ENCODE measurements at places on chromosomes 1 and 21.

GRCh38 chr1:114250683-114251572, 97.3 kb upstream of the SYT6 start:
- DNase-seq, result no peak

DNA sequence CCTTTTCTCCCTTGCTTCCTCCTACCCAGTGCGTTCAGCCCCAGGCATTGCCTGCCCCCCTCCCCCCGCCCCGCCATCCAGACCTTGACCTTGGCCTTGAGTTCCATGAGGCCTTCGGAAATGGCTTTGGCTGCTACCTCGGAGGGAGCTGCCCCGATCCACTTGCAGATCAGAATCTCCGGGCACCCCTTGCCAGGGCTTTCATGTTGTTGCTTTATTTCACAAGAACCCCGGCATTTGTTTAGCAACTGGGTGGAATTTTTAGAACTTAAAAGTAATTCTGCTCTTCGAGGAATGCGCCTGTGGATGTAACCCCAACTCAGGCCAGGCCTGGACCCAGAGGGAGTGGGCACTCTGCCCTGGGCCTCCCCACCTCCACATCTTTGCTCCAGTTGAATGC, 154.1 kb upstream of the TMEM51 start:
- no peak for DNase-seq

GRCh38 chr1:186717286-186717685, 37.1 kb upstream of the PTGS2 start:
- DNase-seq, result no peak

GRCh38 chr1:24751833-24752232, 6.6 kb downstream of the CLIC4 start:
- DNase-seq, result no peak

- no peak for DNase-seq
These were observed 26.1 kb downstream of the METTL13 start for GRCh38 chr1:171807556-171807955.

DNA sequence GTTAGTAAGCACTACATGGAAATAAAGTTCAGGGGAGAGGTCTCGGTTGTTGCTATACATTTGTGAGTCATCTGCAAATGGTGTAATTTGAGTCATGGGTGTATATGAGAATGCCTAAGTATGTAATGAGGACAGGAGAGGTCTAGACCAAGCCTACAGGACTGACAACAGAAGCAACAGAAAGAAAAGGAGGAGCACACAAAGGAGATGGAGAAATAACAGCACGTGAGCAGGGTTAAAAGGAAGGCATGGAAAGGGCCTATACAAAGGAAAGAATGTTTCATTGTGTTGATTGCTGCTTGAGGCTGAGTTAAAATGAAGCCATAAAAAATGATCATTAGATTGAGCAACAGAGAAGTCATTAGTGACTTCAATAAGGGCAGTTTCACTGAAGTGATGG, 28.0 kb upstream of the PRKAA2 start:
- DNase-seq, result no peak

GRCh38 chr21:42047821-42048613, 23.1 kb upstream of the UMODL1 start:
- no peak for DNase-seq

DNA sequence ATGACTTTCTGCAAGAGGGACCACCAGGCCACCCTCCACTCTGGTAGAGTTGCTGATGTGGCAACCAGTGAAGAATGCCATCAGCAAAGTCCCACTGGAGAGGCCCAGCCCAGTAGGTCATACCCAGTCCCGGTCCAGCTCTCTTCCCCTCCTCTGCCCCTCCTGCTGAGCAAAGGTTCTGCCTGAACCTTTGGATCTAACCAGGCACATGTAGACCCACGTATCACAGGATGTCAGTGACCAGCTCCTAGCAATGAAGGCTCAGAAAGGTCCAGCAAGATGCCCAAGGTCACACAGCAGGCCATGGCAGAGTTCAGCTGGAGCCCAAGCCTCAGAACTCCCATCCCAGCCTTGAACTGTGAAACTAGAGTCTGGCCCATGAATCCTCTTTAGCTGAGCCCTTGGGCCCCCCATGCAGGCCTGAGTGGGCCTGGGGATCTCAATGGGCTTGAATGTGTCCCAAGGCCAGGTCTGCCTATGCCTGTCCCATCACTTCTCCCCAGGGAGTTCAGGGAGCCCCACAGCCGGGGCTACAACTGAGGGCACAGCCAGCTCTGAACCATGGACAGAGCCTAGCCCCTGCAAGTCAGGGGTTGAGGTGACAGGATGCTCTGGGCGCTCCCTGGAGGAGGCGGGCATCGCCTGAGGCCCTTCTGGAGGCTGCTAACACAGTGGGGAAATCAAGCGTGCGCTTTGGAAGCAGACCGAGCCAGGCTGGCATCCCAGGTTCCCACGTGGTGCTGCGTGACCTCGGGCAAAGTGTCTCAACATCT, 21.4 kb upstream of the PADI1 start:
- no peak for DNase-seq

DNA sequence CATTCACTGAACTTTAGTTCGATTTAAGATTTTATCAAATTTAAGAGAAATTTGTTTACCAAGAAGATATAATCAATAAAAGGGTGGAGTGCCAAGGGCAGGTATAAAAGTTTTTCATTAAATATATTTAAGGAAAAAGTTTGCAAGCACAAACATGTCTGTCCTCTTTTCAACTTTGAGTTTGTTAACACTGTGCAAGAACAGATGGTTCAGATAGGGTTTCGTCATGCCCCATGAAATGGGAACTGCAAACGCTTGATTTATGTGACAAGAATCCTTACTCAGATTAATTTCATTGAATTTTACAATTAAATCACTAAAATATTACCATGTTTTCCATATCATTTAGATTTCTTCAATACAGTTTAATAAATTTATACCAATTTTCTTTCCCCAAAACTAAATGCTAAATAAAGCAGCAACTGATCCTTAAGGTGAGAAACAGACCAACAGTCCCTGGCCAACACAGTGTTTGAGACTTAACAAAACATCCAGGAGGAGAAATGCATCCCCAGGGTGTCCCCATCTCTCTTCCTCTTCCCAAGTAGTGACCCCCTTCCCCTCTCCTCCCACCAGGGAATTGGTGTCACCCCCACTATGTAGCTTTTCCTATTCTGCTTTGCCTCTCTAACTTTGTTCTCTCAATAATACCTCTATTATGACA, 292.9 kb downstream of the LTN1 start:
- DNase-seq, result no peak

- DNase-seq, result no peak
These were observed 9.9 kb downstream of the CAMTA1 start for GRCh38 chr1:6795203-6795602.

DNA sequence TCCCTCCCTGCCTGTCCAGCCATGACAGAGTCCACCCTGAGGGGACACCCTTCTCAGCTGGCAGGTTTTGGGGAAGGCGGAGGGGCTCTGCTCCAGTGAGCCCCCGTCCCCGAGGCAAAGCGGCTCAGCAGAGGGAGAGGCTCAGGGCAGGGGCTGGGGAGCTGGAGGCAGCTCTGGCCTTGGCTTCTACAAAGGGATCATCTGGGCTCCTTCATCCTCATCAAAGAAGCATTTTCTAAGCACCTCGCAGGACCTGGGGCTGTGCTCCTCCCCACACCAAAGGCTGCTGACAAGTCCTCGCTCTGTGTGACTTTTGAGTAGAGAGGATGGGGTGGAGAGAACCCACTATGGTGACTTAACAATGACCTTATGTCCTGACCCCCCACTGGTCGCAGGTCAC, 21.0 kb upstream of the CLSTN1 start:
- no peak for DNase-seq

GRCh38 chr21:42263591-42264131, 44.7 kb downstream of the ABCG1 start:
- DNase-seq, result no peak

GRCh38 chr1:153733970-153734369, 6.1 kb downstream of the INTS3 start:
- DNase-seq, result no peak

DNA sequence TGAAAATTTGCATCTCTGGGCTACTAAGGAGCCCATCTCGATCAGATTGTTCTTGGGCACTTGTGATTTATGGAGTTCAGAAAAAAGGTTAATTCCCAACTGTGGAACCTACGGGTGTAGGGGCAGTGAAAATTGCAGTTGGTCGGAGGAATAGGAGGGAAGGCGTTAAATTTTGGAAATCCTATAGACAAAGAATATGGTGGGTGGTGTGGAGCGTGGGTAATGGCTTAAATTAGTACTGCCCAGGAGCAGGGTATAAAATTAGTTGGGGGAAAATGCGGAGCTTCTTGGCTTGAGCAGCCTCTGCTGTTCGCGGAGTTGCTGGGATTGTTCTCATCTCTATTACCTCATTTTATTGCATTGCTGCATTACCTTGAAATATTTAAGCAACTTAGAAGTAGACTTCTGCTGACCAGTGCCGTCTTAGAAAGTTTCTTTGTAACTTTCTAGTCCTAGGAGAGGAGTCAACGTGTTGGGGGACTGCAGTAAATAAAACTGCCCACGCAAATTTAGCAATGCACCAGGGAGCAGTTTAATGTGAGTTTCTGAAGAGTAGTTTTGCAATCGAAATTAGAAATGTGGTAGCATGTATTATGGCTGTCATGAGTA, 514 bp downstream of the S1PR1 start:
- no peak for DNase-seq

- DNase-seq, result no peak
These were observed 122.1 kb upstream of the IFFO2 start for GRCh38 chr1:19078536-19078935.

GRCh38 chr1:8359617-8360481, 41.9 kb downstream of the SLC45A1 start:
- DNase-seq, result no peak

DNA sequence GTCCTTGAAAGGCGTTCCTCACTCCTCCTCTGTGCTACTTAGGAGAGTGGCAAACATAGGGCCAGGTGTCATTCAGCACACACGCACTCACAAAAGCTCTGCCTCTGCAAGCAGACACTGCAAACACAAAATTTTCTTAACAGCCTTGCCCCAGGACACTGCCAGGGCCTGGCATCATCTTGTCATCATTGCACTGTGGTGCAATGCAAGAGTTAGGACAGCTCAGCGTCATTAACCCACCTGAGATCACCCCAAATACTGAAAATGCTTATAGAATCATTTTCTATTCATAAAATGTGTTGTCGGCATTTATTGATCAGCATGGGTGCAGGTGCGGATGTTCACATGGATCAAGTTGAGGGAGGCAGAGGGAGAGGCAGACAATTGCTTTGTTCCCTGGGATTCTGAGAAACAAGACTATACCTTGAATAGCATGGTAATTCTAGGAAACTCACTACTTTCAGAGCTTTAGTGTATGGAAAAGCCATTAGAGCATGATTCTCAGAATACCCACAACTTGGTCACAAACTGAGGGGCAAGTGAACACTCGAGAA, 3.0 kb downstream of the ADAM30 start:
- DNase-seq, result no peak

GRCh38 chr1:151242442-151242841, 12.1 kb upstream of the PSMD4 start:
- no peak for DNase-seq

DNA sequence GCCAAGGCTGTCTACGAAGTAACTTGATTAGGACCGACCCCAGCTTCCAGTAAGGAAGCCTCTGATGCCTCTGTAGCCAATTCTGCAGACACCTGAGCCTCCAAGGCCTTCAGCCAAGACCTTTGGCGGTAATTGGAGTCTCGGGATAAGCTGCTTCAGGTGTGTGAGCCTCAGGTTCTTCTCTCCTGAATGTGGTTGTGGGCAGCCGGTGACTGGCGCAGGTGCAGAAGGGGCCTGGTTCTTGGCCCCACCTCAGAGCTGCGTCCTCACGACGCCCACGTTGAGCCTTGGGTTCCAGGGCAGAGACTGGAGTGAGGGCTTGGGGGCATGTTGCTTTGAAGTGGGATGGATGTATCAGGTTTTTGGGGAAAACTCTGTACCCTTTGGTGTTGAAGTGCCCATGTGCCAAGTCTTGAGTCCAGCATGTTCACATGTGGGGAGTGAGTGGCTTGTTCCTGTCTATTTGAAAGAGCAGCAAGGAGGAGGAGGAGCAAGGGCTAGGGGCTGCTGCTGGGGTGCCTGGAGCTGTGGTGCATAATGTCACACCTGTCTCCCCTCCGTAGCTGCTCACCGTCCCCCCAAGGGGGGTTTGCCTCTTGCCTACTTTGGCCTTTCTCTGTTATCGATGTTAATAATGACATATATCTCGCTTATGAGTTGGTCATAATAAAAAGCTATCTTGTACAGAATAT, 1.4 kb downstream of the PSEN2 start:
- DNase-seq, result no peak

DNA sequence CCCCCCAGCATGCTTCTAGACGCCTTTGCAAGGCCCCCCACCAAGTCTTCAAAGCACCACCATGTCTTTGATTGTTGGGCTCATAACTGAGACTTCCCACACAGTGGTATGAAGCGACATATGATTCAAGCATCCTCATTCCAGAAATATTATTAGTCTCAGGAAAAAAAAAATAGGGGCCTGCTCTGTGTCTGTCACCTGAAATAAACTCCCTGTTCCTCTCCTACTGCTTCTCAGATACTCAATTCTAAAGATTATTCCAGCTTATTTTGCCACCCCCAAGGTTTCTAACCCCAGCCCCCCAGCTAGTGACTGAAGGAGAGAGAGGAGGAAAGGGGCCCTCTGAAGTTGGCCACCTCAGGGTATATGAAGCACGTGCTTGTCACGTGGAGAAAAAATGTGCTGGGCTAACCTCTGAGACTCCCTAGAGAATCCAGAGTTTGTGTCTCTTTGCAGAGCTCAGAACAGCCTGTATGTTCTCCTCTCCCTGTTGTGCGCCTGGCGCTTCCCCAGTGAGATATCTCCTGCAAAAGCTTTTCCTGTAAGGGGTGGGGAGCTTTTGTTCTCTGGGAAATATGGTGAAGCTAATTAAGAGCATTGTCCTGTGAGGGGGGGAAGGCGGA, 35.9 kb upstream of the RASAL2 start:
- no peak for DNase-seq

- no peak for DNase-seq
These were observed 10.3 kb downstream of the CD2 start for GRCh38 chr1:116764466-116764898.

DNA sequence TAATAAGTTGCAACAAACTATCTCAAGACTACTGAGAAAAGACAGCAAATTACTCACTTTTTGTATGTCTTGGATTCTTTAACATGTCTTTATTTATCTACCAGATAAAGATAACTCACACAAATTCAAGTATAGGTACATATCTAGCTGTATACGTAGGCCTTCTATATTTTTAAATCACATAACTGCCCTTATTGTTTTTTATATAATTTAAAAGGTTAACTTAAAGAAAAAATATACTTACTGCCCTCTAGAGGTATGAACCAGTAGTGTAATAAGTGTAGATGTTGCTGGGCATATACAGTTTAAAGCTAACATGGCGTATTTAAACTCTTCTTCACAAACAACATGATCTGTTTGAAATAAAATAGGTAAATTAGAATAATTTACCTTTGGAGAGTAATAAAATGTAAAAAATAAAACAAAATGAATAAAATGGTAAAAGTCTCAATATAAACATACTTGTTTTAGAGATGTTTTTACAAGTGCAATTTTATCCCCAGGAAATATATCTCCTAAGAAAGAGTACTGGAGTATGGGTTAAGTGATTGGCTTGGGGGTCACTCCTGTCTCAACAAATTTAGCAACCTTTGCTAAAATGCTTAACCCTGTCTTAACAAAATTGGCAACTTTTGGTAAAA, 235.2 kb downstream of the KCNT2 start:
- no peak for DNase-seq
